PC-3 (cell line): ENCODE measurements at places on chromosomes 4 and X.

- no peak for DNase-seq
Measured at GRCh38 chr4:142307857-142308256, 538.2 kb downstream of the INPP4B start.

DNA sequence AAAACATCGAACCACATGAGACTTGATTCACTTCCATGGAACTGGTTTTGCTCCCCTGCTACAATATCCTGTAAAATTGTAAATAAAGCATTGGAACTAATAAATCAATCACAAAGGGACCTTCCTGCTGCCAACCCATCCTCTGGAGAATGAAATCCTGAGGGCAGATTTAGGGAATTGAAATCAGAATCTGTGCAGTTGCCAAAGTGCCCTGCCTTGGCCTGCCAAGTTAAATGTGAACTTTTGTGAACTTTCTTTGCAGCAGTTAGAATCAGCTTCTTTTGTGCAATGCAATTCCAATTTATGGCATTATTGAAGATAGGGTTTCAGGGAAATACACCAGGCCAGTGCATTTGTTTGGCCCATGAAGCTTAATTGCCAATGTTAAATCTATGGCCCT, 263.1 kb downstream of the PTTG2 start:
- no peak for DNase-seq

DNA sequence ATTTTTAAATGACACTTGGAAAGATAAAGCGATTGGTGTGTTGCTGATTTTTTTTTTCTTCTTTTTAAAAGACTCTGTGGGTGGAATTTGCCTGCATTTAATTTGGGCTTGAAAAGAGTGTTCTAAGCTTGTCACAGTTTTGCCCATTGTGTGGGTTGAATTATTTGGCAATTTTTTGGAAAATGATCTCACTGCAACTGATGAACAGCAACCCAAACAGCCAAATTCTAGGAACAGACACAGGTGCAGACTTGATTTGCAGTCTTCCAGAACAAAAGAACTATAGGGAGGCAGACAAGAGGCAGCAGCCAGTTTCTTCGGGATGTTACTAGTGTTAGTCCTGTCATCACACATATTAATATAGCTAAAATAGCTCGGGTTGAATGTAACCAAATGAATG, 40.5 kb downstream of the CASP6 start:
- DNase-seq, result no peak

GRCh38 chr4:173508386-173509035, 21.5 kb downstream of the HAND2 start:
- DNase-seq, result no peak

- DNase-seq, result no peak
Measured at GRCh38 chr4:168740691-168741090, 243.8 kb downstream of the PALLD start.

DNA sequence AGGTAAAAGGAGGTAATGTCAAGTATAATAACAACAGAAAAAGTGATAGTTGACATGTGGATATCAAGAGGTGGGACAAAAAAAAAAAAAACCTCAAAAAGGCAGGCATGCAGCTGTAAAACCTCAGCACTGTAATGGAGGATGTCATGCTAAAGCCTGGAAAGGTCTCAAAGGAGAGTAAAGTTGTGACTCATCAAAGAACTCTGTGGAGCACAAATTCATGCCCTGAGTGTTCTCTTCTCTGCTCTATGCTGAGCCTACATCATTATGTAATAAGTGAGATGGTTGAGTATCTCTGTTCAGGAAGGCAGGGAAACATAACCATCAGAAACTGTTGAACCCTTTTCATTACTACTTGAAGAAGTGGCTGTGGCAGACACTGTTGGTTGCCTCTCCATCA, 597.8 kb downstream of the BCOR start:
- no peak for DNase-seq

GRCh38 chr4:47788126-47788525, 49.7 kb downstream of the CORIN start:
- DNase-seq, result no peak

- peak; percentile 15 for DNase-seq
Measured at GRCh38 chr4:183571350-183571941, 66.6 kb downstream of the ING2 start.

- peak; percentile 8 for DNase-seq
Measured at GRCh38 chrX:72045552-72046277, 86.0 kb downstream of the RTL5 start.

- no peak for DNase-seq
Measured at GRCh38 chr4:35978551-35978950, 265.8 kb downstream of the ARAP2 start.

DNA sequence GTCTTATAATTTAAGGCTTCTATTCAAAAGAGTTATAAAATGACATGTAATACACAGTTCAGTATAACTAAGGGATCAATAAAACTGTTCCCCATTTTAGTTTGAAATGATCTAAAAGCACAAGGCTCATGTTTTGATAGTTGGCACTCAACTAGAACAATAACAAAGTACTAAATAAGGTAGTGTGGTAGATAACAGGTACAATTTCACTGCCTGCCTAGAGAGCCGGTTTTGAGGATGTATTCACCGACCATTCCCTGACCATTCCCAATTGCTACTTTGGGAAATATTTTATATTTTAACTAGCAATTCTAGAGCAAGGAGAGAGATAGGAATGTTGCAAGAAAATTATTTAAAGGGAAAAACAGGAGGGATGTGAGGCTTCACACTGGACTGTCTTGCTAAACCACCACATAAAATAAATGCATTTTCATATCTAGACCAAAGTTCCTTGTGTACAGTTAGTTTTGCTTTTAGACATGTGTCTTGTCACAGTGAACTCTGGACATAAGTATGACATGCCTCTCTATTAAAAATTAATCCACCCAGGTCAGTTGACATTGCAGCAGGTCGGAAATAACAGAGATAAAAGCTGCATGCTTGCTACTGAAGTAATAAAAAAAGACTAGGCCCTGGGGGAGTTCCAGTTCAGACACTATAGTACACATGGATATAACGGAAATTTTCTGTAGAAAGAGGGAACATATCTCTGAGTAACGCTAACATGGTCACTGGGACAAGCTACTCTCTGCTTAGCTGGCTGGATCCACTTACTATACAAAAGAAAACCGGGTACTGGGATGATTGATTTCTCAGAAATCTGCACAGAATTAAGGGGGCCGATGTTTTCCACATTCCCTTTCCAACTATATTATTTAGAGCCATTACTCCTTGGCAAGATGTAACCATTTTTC, 56.3 kb upstream of the NAP1L5 start:
- no peak for DNase-seq

- DNase-seq, result peak; percentile 88
Measured at GRCh38 chr4:142614621-142615323, 231.3 kb downstream of the INPP4B start.

- DNase-seq, result no peak
Measured at GRCh38 chrX:154979629-154980028, 42.9 kb downstream of the F8 start.

- no peak for DNase-seq
Measured at GRCh38 chrX:3690140-3690539, 23.3 kb downstream of the PRKX start.

DNA sequence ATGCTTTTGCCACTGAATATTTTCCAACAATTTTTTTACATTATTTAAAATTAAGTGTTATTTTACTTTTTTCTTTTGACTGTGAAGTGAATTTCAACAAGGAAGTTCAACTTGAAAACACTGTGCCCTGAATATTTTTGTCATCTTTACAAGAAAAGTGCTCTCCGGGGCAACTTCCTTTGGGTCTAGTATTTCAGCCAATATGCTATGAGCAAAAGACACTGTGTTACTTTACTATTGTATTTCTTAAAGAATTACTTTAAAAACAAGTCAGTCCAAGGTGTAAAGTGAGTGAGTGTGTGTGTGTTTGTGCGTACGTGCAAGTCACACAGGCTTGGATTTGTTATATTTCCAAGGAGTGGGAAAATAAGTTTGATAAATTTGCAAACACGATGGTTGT, 7.6 kb upstream of the USP53 start:
- peak; percentile 32 for DNase-seq

DNA sequence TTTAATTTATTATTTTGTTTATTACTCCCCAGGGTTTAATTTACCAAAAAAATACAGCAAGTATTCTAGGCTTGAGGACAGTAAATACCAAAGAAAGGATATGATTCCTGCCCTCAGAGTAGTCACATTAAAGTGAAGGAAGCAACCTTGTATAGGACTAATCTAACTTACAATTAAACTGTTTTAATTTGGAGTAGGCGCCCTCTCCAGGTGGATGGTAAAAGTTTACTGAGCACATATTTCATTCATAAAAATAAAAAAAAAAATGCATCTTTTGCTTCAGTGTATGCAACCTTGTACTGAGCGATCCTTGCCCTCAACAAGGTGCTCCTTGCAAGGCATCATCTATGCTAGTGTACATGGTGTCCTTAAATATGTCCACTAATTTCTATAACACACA, 72.0 kb upstream of the MAGEB16 start:
- DNase-seq, result peak; percentile 34

DNA sequence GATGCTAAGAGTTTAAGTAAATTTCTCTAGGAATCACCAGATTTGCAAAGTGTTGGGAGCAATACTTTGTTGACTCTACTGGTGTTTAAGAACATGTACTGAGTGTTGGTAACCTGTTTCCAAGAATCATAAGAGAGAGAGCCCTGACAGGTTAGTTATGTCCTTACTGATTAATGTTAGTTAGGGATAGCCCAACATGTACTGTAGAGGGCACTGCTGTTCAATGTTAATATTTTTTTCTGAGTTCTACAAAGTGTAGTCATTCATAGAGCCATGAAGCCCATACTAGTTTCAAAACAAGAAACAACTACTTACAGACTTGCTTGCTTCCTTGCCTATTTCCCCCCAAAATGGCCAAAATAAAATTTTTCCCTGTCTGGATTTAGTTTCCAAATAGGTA, 11.9 kb downstream of the TMPRSS11D start:
- peak; percentile 85 for DNase-seq

DNA sequence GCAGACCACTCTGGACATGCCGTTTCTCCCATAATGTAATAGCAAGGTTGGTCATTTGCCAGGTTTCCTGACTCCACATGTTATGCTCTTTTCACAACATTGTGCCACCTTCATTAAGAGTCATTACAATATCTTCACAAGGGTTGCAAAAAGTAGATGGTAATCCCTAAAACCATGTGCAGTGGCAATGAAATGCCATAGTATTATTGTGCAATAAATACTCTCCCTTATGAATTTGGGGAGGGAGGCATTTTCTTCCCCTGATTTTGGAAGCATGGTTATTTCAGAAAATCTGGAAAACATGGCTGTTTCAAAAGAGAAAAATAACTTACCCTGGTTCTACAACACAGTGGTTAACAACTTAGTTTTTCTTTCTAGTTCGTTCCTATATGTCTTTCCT, 75.1 kb downstream of the BLTP1 start:
- no peak for DNase-seq

DNA sequence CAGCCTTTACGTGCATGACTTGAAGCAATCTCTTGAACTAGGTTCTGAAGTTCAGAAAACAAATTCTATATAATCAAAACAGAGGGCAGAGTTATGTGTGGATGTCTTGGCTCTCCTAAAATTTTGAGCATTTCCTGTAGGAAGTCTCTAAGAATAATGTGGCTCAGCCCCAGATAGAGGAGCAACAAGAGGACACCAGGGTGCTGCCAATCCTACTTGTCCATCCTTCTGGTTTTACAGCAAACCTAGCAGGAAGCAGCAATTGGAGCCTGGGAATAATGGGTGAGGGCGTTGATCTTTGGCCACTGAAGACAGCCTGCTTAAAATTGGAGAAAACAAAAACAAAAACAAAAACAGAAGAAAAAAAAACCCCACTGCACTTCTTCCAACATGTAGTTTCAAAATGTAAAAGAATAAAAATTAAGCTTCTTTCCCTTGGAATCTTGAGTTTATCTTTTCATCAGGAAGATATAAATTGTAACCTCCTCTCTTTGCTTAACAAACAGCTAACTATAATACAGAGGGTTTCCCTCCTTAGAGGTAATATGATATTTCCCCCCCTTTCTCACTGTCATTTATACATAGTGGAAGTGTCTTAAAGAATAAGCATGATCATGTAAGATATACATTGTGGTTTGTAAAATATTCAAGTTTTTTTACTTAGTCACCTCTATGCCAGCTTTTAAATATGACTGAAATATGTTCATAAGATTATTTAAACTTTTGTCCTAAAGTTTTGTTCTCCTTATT, 130.6 kb downstream of the FBXO8 start:
- DNase-seq, result no peak

- peak; percentile 1 for DNase-seq
Measured at GRCh38 chr4:38670109-38670901, 6.3 kb downstream of the KLF3 start.

DNA sequence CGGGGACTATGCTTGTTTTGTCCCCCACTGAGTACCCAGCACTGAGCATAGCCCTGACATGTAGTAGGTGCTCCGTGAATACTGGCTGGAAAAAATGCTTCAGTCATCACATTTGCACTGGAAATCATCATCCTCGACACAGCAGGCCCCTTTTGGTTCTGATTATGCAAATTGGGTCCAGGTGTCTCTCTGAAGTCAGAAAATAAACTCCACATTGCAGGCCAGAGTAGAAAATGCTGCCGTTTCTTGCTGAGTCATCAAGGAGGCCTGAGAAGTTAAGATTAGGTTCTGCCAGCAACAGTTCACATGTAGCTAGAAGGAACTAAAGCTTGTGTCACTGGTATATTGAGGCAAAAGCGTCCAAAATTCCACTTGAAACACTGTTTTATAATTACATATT, 15.0 kb upstream of the STK32B start:
- DNase-seq, result peak; percentile 11

DNA sequence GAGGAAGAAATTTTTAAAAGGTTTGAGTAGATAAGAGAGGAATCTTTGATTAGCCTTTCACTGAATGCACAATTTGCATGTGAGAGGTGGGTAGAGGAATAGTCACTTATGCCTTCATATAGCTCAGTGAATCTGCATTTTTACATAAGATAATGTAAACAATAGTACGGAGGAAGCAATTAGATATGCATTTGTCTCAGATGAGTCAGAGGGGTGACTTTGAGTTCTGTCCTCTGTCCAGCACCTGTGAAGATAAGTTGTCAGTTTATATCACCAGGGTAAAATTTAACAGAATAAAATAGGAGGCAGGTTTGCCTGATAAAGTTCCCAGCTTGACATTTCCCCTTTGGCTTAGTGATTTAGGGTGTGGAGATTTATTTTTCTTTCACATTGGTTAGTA, 841.9 kb downstream of the PCDH18 start:
- DNase-seq, result peak; percentile 34
